ENCODE measurements at places on chromosomes 12 and 14. TPM values are rescaled to one million over a fixed set of nuclear protein-coding genes. Genes with fewer than 3 reads are reported as not detected.
A peak's percentile ranks its signal among the peaks of the same experiment; 100 is the strongest.

DNA sequence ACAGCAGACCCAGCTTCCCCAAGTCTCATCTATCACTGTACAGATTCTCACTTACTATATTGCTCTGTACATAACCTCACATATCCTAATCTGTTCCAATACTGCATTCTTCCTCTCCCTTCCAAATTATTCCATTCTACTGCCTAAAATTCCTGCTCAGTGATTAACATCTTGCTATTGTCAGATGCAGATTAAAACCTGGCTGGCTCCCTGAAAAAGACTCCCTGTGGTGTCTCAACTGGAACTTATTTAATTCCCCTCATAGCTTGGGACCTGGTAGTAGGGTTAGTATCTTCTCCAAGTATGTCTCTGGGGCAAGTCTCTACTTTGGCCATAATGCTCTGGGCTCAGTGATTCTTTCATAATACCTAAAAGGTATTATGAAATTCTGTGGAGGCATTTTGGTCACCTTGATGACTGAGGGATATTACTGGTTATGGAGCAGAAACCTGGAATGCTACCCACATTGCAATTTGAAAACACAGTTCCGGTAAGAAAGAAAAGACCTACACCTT, 55.8 kb downstream of the PAWR start:
- DNase-seq = no peak

DNA sequence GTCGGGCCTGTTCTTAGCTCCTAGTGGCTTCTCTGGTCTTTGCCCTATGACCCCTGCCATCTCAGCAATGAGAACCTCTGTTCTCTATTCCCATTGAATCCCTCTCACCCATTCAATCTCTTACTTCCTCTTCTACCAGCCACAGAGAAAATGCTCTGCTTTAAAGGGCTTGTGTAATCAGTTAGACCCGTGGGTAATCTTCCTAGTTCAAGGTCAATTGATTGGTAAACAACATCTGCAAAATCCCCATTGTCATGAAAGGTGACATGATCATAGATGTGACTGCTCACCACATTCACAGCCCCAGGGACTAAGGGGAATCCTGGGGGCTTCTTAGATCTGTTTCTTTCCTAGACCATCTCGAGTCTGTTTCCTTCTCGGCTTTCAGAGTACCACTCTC, 7.2 kb upstream of the CCDC197 start:
- DNase-seq = no peak

DNA sequence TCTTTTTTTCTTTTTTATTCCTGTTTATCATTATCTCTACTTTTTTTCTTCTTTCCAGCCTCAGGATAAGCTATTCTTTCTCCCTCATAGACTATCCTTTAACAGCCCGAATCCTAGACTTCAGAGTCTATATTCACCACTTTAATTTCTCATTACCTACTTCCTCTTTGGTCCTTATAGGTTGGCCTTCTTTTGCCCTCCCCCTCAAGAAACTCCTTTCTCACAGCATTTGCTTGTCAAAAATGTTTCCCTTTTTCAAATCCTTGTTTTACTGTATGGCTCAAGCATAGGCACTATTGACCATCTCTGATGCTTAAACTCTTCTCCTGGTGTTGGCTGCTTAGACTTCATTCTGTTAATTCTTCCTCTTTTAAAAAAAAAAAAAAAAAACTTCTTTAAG, 52.5 kb downstream of the KIAA0586 start:
- no peak for DNase-seq

DNA sequence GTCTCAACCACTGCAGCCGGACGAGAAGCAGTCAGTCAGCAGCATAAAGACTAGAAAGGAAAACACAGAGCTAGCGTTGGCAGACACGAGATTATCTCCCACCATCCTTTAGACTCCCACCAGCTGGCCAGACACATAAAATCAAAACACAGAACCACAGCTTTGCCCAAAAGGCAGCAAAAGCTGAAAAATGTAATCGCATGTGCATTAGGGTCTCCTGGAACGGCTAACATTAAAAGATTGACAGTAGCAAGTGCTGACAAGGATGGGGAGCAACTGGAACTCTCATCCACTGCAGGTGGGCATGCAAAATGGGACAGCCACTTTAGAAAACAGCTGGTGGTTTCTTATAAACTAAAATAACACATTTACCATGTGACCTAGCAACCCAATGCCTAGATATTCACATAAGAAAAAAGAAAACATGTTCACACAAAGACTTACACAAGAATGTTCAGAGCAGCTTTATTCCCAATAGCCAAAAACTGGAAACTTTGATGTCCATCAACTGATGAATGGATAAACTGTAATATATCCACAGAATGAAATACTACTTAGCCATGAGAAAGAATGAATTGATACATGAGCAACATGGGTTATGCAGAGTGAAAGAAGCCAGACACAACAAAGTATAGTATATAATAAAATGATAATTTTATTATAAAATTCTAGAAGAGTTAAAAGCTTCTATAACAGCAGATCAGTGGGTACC, 37.7 kb downstream of the NCOR2 start:
- no peak for DNase-seq

DNA sequence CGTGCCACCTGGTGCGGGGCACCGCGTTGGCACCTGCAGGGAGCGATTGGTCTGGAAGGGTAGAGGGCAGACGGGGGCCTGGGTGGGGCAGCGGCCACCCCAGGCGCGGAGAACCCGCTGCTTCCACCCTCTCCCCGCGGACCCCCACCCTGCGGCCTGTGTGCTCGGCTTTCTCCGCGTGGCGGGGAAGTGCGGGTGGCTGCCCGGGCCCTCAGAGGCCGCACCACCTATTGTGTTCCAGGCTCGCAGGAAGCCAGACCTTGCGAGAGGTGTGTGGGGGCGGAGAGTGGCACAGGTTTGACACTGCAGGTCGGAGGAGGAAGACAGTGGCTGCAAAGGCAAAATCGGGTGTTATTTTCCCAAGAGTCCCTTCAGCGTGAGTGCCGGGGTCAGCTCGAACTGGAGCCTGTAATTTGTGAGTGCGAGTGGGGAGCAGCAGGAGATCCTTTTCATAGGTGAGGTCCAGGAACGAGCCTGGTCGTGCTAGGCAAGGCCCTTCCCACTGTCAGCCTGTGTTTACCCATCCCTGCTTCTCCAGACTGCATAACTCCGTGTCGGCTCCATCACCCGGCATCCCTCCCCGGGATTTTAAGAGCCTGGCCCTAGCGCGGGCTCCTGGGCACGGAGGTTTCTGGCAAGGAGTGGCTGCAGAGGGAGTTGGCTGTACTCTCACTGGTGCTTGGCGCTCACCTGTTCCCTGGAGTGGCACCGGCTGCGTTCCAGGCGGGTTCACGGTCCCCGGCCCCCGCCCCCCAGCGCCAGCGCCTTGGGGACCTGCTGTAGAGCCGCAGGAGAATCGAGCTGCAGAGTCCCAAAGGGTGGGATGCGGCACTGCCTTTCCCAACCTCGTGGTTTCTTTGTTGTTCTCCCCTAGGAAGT, 935 bp downstream of the TBC1D30 start:
- DNase-seq = no peak

GRCh38 chr12:27999970-28000369, 27.4 kb upstream of the PTHLH start:
- no peak for DNase-seq

GRCh38 chr12:75722714-75723200, 211.3 kb upstream of the KRR1 start:
- no peak for DNase-seq

DNA sequence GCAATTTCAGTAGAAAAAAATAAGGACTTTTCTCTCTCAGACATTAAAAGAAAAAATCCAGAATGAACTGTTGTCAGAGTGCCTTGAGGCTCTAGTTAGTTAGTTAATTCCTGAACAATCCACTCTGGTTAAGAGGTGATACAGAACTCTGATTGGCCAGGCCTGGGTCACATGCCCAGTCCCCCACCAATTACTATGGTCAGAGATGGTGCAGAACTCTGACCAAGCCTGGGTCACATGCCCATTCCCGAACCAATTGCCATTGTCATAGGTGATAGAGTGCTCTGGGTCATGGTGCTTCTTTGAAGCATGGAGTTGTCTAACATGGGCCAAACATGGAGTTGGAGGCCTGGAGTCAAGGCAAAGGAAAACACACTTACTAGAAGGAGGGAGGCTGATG, 11.1 kb upstream of the MYO1H start:
- DNase-seq = no peak

- peak; percentile 46 for DNase-seq
These were observed 2.4 kb upstream of the NAB2 start for GRCh38 chr12:57086493-57087009.

DNA sequence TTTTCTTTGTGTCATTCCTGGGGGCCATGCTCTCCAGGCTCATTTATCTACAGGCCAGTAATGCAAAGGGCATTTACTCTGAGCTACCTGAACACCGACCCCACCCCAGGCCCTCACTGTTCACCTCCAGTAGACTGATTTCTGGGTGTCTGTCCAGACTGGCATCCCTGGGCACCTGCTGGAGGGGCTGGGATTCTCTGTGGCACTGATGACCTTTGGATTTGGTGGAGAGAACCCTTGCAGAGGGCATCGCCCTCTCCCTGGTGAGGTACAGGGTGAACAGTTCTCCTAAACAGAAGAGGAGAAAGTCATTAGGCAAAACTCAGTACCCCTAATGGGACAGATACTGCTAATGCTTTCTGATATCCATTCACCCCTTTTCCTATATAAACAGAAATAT, 27.1 kb upstream of the RIMBP2 start:
- DNase-seq = no peak

DNA sequence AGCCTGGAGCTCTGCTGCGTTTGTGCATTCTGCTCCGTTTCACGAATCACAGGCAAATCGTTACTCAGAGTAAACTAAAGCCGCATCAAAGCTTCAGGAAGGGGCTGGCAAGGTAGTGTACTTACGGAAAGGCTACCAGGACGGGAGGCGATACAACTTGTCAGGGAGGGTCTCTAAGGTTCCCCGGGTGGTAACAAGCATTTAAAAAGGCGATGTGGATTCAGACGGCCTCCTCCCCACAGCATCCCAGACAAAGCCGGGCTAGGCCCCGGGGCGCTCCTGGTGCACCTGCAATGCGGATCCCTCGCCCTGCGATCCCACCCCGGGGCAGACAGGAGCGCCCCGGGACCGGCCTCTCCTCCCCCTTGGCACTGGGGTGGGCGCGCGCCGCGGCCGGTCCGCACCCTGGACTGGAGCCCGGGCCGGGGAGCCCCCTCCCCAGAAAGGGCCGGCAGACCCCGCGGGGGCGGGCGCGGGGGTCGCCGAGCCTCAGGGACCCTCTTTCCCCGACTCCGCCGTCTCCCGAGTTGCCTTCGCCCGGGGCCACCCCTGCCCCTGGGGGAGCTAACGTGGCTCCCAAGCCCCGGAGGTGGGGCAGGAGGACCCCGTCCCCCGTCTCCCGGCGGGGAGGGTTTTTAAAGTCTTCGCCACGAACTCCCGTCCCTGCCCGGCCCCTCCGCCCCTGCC, 718 bp downstream of the CCDC92 start:
- DNase-seq = no peak

GRCh38 chr14:60968099-60968498, 12.8 kb downstream of the TRMT5 start:
- DNase-seq = no peak

- no peak for DNase-seq
These were observed 40.7 kb downstream of the PPFIBP1 start for GRCh38 chr12:27564612-27565213.

- no peak for DNase-seq
These were observed 435.0 kb downstream of the GXYLT1 start for GRCh38 chr12:41709463-41710285.

DNA sequence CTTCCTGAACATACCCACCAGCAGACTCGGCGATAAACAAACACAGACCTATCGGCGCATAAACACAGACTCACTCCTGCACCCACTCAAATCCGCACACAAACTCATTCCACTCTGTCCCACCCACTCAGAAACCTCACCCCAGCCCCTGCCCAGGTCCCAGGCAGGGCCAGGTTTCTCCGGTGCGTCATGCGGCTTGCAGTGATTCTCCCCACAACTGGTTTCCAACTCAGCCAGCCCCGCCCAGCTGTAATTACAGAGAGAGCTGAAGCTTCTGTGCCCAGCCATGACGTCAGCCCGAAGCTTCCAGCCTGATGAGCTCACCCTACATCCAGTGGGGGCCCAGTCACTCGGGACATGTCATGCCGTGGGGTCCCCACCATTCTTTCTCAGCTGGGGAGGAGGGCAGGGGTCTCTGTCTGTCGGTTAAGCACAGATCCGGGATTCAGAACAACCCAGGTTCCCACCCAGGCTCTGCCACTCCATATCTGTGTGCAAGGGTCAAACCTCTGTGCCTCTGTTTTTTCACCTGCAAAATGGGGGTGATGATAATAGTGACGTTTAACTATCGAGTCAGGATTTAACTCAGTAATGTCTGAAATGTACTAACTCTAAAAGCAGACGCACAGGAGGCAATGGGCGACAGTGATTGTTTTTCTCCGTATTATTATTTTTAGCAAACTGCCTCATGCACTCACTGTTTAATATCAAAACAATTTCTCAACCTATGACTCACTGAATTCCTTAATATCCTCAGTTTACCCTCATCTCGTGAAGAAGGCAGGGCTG, 2.3 kb upstream of the HSPB8 start:
- DNase-seq = peak; percentile 79

GRCh38 chr12:85642288-85642687, 193.9 kb downstream of the RASSF9 start:
- DNase-seq = no peak

GRCh38 chr12:56723889-56724700, 1.0 kb downstream of the NACA start:
- DNase-seq = no peak

DNA sequence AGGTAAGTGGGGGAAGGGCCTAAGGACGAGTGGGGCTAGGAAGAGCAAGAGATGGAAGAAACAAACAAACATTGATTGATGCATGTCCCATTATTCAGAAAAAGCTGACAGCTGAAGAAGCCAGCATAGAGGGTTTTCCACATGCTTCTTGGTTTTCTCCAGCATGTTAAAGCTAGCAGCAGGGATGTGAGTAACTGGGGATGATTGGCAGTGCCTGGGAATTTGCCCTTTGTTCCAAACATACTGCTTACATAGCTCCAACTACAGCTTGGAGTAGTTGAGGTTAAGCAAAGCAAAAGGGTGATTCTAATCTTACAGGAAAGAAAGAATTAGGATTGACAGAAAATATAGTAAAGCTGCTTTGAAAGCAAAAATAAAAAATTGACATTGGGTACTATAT, 68.0 kb upstream of the IFNG-AS1 start:
- no peak for DNase-seq

GRCh38 chr12:132278401-132279183, 50.8 kb downstream of the GALNT9 start:
- DNase-seq = no peak

DNA sequence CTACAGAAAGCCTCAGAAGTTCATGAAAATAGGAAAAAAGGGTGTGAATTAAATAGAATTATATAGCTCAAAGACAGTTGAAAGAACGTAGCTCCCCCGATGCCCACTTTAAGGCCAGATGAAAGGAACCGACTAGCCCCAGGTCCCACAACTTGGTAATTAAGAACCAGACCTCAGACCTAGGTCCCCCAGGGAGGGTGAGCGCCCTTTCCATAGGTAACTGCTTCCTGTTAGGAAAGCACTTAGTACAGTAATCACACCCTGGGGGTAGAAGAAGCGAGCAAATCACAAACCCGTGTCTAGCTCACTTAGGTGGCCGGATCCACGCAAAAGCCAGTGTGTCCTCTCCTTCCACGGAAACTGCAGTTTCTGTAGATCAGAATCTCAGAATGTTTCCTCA, 77.1 kb downstream of the PLXNC1 start:
- no peak for DNase-seq

NANOG gene
- not detected for total RNA-seq

NGB gene
- total RNA-seq = not detected

ETFBKMT gene
- 2.2 TPM for total RNA-seq

MGP gene
- 89.3 TPM for total RNA-seq

PTGDR gene
- total RNA-seq = not detected

GPRC5A gene
- 468 TPM for total RNA-seq

RAD51AP1 gene
- total RNA-seq = 50.1 TPM

CLECL1 gene
- total RNA-seq = not detected

FANCM gene
- 9.9 TPM for total RNA-seq

PTGER2 gene
- not detected for total RNA-seq

FOXN4 gene
- not detected for total RNA-seq

Measured in PC-9 (cell line).